Myometrial cell (primary cell): ENCODE measurements at places on chromosomes 6 and 20. TPM values are rescaled to one million over a fixed set of nuclear protein-coding genes. Genes with fewer than 3 reads are reported as not detected.

KCNB1 gene
- total RNA-seq: 0.29 TPM in 1 of 2 replicates, not detected in the other

CCN5 gene
- total RNA-seq: not detected in 2 replicates

ERVFRD-1 gene
- total RNA-seq: not detected in 2 replicates

FOXF2 gene
- not detected in 2 replicates for total RNA-seq

SMOC2 gene
- total RNA-seq: not detected in 2 replicates

SLC26A8 gene
- total RNA-seq: not detected in 2 replicates

PHF3 gene
- 16.1 and 26.2 TPM in 2 replicates for total RNA-seq

PRKN gene
- total RNA-seq: 0.18 TPM in 1 of 2 replicates, not detected in the other

LGSN gene
- not detected in 2 replicates for total RNA-seq

NOX3 gene
- total RNA-seq: not detected in 2 replicates

SNX3 gene
- total RNA-seq: 179 and 180 TPM in 2 replicates

AGPAT1 gene
- total RNA-seq: 67.0 and 69.8 TPM in 2 replicates

SH3BGRL2 gene
- total RNA-seq: 8.3 and 8.6 TPM in 2 replicates

PGBD1 gene
- 5.5 TPM in 2 replicates for total RNA-seq

CAP2 gene
- total RNA-seq: 4.0 and 6.7 TPM in 2 replicates

PI16 gene
- total RNA-seq: not detected in 2 replicates

RRAGD gene
- not detected in 2 replicates for total RNA-seq

DEFB124 gene
- not detected in 2 replicates for total RNA-seq

CAPN11 gene
- 0.29 TPM in 1 of 2 replicates, not detected in the other for total RNA-seq

HLA-DPA1 gene
- 3.7 and 8.7 TPM in 2 replicates for total RNA-seq

SRMS gene
- not detected in 2 replicates for total RNA-seq

NRN1 gene
- total RNA-seq: not detected in 2 replicates

GRM1 gene
- total RNA-seq: not detected in 2 replicates

TDRD6 gene
- not detected in 2 replicates for total RNA-seq

TCF15 gene
- total RNA-seq: not detected in 2 replicates

FOXC1 gene
- total RNA-seq: 2.1 and 2.3 TPM in 2 replicates

TNNC2 gene
- total RNA-seq: not detected in 2 replicates

PCNA gene
- 187 and 216 TPM in 2 replicates for total RNA-seq

RIN2 gene
- 31.4 and 35.7 TPM in 2 replicates for total RNA-seq

FOXS1 gene
- not detected in 2 replicates for total RNA-seq

RBBP9 gene
- 29.2 and 30.0 TPM in 2 replicates for total RNA-seq

ULBP3 gene
- 10.7 and 13.1 TPM in 2 replicates for total RNA-seq

TASP1 gene
- 4.8 and 6.6 TPM in 2 replicates for total RNA-seq
